H1 (cell line): ENCODE measurements at places on chromosomes 7 and 10. TPM values are rescaled to one million over a fixed set of nuclear protein-coding genes. Genes with fewer than 3 reads are reported as not detected.

The WDFY4 gene
- not detected in 2 replicates for total RNA-seq

GRCh38 chr10:4781955-4782354, 44.1 kb upstream of the AKR1E2 start:
- DNase-seq, result no peak
- H3K36me3 ChIP-seq, result no peaks in the 10 kb centered on the region
- H3K4me1 ChIP-seq, result no peaks in the 10 kb centered on the region
- H3K27ac ChIP-seq, result no peak overlapping the region
- H3K27me3 ChIP-seq, result no peaks in the 10 kb centered on the region

- peak overlapping the region; percentile 53 for H3K4me3 ChIP-seq
- H3K4me1 ChIP-seq, result peaks cover 2% of the 10 kb centered on the region; the same call in 1 of the 2 replicates
- H3K27me3 ChIP-seq, result peaks cover 6% of the 10 kb centered on the region
- no peak overlapping the region for H3K27ac ChIP-seq
- DNase-seq, result no peak
Measured at GRCh38 chr10:5685764-5686240, 1.2 kb downstream of the TASOR2 start.

DNA sequence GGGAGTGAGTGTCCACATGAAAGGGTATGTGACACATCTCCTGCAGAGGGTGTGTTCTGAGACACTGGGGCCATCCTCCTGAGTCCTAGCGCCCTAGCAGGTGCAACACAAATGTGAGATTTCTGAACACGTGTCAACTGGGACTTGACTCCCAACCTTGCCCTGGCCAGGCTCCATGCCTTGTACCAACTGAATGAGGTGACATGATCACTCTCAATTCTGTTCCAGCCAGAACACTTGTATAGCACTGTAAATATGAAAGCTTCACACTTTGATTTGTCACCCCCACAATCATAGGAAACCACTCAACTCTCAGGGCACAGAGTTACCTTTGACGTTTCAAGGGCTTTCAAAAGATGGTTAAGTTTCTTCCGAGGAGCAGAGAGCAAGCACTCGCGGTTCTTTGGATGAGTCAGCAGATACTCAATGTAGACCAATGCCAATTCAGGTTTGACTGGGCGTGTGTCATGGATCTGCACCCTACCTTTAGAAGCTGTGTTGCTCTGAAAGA, 48.6 kb downstream of the NCAPG2 start:
- H3K27me3 ChIP-seq, result no peaks in the 10 kb centered on the region
- H3K36me3 ChIP-seq, result peaks cover 53% of the 10 kb centered on the region
- no peak overlapping the region for H3K4me3 ChIP-seq
- DNase-seq, result no peak

- H3K36me3 ChIP-seq, result no peaks in the 10 kb centered on the region
- H3K27ac ChIP-seq, result no peak overlapping the region
- H3K27me3 ChIP-seq, result no peaks in the 10 kb centered on the region
- H3K4me1 ChIP-seq, result no peaks in the 10 kb centered on the region
Measured at GRCh38 chr7:90387470-90388240, 15.6 kb upstream of the CLDN12 start.
